Stimulated activated CD8-positive, alpha-beta memory T cell treated with anti-CD3 and anti-CD28 coated beads, Interleukin-15, amount 100 ng/mL, for 4 hours (primary cell): ENCODE measurements at places on chromosomes 6 and 20.

DNA sequence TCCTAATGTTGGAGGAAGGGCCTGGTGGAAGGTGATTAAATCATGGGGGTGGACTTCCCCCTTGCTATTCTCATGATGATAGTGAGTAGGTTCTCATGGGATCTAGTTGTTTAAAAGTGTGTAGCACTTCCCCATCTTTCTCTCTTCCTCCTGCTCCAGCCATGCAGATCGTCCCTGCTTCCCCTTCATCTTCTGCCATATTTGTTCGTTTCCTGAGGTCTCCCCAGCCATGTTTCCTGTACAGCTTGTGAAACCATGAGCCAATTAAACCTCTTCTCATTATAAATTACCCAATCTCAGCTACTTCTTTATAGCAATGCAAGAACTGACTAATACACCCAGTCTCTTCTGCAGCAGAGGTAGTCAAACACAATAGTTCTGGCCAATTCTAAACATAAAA, 5.4 kb downstream of the EPM2A start:
- no peak for DNase-seq

DNA sequence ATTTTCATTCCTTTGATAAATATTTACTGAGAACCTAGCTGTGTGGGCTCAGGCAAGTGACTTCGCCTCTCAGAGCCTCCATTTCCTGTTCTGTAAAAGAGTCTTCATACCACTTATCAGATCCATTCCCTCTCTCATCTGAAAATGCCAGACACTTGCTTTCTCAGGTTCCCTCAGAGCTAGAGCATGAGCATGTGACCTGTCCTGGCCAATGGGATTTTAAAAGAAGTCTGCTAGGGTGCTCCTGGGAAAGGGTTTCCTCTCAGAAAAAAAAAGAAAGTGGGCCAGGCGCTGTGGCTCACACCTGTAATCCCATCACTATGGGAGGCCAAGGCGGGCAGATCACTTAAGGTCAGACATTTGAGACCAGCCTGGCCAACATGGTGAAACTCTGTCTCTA, 5.3 kb downstream of the KCNB1 start:
- no peak for DNase-seq

- no peak for DNase-seq
Observed at GRCh38 chr20:63029358-63030121, 22.8 kb upstream of the BHLHE23 start.

GRCh38 chr20:24863356-24863755, 85.7 kb upstream of the CST7 start:
- no peak for DNase-seq

- DNase-seq, result no peak
Observed at GRCh38 chr20:40984496-40984895, 44.1 kb upstream of the TOP1 start.

DNA sequence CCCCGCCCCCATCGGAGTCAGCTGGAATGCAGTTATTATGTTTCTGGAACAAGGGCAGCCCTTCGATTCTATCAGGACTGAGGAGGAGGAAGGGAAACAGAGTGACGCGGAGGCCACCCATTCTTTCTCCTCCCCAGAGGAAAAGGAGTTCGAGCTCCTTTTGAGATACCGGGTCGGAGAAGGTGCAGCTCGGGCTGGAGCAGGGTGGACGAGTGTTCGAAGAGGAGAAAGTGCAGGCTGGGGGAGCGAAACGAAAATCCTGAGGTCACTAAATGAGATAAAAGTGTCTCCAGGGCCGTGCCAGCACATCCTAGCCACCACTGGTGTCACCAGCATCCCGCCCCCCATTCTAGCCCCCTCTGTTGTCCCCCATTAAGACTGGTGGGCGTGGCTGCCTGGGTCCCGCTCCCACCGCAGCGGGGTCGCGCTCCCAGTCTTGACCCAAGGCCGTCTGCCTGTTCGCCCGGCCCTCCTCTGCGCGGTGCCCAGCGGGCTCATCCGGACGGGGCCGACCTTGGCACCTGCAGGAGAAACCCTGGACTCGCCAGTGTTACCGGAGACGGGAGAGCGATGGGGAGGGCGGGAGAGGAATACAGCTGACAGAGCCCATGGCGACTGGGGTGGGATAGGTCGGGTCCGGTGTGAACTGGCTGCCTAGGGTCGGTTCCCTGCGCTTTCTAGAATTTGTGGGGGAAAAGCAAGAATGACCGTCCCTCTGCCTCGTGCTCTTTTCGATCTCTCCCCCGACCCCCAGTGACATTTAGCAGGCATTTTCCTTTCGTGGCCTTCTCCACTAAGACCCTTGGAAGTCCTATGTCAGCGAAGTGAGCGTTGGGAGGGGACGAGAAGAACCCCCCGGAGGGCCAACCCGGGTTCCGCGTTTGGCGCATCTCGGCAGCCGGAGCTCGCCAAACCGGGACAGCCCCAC, 16.2 kb downstream of the FOXA2 start:
- DNase-seq, result no peak

GRCh38 chr20:34256629-34257124, 15.5 kb downstream of the ASIP start:
- DNase-seq, result no peak

DNA sequence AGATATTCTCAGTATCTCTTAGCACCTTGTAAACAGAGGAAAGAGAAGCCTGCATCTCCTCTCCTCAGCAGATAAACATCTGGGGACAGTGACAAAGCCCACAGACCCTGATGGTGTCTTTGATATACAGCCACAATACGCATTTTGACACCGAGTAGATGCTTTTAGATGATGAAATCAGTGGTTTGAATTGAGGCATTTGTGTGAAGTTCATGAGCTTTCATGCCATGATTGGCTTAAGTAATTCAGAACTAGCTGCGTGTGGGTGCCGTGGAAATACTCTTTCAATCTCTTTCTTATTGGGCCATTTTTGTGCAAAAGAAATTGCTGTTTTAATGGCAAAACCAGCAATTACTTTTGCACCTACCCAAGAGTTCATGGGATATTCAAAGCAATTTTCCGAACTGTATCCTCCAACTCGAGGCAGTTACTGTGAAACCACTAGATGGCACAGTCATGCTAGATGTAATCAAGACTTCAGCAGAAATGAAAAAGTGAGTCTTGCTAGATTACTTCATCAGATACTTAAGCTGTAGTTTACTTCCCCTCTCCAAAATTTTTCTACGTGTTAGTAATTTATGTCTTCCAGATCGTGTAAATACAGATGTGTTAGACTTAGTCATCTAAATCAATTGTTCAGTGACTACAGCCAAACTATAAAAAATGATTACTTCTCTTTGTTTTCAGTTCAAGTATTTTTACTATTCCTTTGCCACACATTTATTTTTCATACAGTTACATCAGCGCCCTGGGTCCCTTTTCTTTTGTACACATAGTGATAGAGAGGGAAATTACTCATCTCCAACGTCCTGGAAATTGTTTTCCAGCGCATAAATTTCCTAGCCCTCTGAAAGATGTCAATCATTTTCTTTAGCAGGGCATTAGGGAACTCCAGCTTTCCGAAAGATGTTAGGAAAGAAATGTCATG, 49.4 kb downstream of the IYD start:
- DNase-seq, result no peak

GRCh38 chr20:61252601-61253263, 671 bp downstream of the CDH4 start:
- no peak for DNase-seq

GRCh38 chr6:39843305-39844020, 51.3 kb downstream of the DAAM2 start:
- no peak for DNase-seq

- no peak for DNase-seq
Observed at GRCh38 chr6:108751282-108751681, 96.9 kb upstream of the ARMC2 start.

- no peak for DNase-seq
Observed at GRCh38 chr6:86707545-86708120, 229.7 kb upstream of the HTR1E start.

DNA sequence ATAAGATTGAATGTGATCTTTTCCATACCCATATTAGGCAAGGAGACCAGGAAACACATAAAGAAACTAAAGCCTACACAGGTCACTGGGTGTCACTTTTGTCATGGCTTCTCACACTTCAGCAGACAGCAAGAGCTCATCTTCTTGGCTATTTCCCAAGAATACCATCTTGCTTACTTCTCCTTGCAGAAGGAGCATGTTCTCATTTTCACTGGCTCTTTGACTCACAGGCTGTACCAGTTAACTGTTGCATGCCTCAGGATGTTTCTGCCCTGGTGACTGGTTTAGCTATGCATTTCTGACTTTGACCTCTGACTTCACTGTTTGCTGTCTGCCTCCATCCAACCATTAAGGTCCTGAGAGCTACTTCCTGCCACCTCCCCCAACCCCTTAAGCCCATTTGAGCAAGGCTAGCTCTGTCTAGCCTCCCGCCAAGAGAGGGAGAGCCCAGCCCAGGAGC, 40.3 kb upstream of the OGFRL1 start:
- DNase-seq, result no peak

DNA sequence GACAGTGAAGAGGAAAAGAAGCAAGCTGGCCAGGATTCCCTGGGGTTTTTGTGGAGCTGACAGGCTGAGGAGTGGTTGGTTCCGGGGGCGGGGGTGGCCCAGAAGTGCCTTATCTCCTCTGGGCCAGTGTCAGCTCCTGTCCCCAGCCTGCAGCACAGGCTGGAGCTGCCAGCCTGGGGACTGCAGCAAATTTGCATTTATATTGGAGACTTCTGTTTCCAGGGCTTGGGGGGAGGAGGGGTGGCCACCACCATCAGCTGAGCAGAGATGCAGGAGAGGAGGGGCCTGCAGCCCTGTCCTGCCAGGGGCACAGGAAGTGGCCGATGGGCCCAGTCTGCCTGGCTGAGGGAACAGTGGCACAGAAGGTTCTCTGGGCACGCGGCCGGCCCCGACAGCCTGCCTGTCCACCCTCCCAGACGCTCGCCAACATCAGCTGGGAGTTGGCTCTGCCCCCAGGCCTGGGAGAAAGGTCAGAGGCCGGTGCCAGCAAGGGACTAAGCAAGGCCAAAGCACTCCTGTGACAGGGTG, 24.3 kb upstream of the SCRT2 start:
- no peak for DNase-seq

- peak; percentile 84 for DNase-seq
Observed at GRCh38 chr20:34558320-34559218, at the start of gene MAP1LC3A. TSS of gene MAP1LC3A (plus strand) at chr20:34558718. CDS start at chr20:34558869, 151 bp downstream.

DNA sequence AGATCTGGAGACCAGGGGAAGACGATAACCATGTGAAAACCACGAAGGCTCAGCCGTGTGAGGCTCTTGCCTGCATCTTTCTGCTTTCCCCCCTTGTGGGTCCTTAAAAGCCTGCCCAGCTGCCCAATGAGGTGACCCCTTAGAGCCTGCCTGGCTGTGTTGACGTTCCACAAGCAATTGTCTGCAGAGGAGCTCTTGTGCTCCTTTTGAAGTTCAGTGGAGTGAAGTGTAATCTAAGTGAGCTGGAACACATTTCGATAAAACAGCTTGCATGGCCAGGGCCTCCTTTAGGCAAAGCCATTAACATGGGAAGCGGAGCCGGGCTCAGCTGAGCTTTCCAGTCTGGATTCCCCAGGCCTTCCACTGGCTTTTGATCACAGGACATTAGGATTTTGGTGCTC, 27.3 kb upstream of the TCP11 start:
- DNase-seq, result no peak

GRCh38 chr6:144029452-144029851, 21.4 kb upstream of the PLAGL1 start:
- no peak for DNase-seq

- no peak for DNase-seq
Observed at GRCh38 chr6:15395087-15395486, 149.2 kb downstream of the JARID2 start.

DNA sequence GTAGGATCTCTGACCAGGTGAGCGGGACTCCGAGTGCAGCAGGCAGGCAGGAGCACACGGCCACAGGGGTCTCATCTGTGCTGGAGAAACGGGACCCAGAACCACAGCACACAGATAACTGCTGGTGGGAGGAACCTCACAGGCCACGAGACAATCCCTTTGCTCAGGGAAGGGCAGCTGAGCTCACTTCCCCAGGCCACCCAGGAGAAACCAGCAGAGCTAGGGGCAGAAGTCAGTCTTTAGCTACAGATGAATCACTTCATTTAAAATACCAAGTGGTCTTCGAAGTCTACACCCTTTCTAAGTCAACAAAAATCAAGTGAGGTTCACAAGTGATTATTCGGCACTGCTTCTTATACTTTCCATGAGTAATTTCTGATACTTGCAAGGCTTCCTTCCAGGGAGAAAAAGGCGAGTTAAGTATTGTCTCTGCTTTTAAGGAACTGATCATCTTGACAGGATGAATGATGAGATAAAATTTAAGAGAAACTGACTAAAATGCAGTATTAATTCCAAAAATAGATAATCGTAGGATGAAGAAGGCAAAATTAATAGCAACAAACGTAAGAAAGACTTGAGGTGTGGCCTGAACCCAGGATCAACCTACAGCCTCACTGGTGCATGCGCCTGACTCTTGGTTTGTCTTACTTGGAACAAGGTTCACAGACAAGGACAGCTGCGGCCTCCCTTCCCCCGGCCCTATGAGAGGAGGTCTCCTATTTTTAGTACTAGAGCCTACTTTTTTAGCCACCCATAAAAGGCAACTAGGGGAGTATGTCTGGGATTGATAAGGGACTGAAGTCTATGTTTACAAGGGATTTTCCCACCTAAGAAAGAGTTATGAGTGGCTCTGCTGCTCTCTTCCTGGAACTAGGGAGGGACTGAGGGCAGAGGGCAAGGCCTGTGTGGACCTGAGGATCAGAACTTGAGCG, 233.6 kb downstream of the TTLL2 start:
- no peak for DNase-seq

- no peak for DNase-seq
Observed at GRCh38 chr20:62577490-62577836, 64.8 kb upstream of the SLCO4A1 start.

GRCh38 chr20:6008254-6008653, 45.6 kb downstream of the LRRN4 start:
- DNase-seq, result no peak

- DNase-seq, result no peak
Observed at GRCh38 chr6:141153563-141153962, 979.2 kb upstream of the GJE1 start.

DNA sequence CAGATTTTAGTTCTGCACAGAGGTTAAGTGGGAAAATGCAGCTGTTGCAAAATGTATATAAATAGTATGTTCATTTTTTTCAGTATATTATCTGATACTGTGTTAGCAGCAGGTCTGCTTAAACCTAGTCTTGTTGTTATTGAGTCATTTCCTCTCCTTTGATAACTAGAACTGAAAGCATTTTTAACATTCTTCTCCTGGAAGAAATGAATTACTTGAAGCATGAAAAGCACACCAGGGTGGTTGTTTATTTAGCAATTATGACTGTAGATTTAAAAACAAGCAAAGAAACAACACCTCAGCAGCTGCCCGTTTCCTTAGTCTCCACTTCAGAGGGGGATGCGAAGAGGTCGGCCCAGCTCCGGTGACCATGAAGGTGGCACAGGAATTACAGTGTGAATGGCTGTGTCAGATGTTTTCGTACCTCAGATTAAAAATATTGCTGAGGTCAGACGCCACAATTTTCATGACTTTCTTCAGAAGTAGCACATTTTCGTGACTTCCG, 53.5 kb downstream of the GOPC start:
- no peak for DNase-seq
